Naive B cell (primary cell): ENCODE measurements at places on chromosomes 5 and 9. TPM values are rescaled to one million over a fixed set of nuclear protein-coding genes. Genes with fewer than 3 reads are reported as not detected.

DNA sequence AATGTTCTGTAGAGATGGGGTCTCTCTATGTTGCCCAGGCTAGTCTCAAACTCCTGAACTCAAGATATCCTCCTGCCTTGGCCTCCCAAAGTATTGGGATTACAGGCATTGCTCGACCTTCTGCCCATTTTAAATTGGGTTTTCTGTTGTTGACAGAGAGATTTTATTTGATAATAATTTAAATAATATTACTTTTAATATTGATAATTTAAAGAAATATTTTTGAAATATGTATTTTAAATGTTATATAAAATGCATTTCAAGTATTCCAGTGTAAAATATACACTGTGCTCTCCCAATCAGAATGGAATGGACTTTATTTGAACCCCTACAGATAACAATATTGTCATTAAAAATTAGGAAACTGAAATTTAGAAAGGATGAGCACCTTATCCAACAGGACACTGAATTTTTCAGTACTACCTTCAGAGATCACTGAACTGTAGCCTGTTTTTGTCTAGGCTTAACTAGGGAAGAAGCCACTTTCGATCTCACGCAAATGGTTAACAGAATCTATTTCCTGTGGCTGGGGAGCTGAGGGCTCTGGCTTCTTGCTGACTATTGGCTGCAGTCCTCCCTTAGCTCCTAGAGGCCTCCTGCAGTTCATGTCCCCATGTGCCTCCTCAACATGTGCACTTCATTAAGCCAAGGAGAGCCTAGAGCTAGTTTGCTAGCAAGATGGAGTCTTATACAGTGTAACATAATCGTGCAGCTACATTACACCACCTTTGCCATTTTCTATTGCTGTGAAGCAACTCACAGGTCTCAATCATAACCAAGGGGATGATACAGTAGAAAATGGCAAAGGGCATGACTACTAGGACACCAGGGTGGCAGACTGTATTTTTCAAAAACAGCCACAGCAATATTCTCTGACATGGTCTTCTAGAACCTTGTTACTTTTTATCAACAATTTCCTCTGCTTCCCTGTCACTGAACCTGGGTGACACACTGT, 150.0 kb downstream of the CDC42SE2 start:
- H3K27ac ChIP-seq = peak overlapping the region; percentile 78
- DNase-seq = no peak
- H3K4me1 ChIP-seq = peaks cover 33% of the 10 kb centered on the region
- H3K27me3 ChIP-seq = no peaks in the 10 kb centered on the region
- no peak overlapping the region for H3K4me3 ChIP-seq

DNA sequence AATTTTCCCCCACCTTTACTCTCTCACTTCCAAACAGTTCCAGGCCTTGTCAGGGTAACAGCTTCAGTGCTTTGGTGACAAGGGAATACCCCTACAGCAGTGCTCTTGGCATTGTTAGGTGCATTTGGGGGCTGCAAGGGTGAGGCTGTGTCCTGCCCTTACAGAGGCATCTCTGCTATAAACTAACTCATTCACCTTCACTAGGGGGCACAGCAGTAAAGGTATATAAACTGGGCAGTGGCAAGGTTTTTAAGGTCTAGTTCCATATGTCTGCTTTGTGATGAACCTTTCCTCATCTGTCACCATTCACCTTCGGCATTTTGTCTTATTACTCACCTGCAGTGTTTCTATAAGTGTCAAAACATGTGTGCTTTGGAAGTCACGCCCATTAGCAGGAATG, 79.1 kb upstream of the GPR151 start:
- H3K27me3 ChIP-seq = no peaks in the 10 kb centered on the region
- H3K36me3 ChIP-seq = no peaks in the 10 kb centered on the region
- H3K4me1 ChIP-seq = no peaks in the 10 kb centered on the region

The FOXD4L4 gene
- not detected for polyA plus RNA-seq

The HACD4 gene
- 7.2 TPM for polyA plus RNA-seq

The WNT8A gene
- polyA plus RNA-seq = not detected

DNA sequence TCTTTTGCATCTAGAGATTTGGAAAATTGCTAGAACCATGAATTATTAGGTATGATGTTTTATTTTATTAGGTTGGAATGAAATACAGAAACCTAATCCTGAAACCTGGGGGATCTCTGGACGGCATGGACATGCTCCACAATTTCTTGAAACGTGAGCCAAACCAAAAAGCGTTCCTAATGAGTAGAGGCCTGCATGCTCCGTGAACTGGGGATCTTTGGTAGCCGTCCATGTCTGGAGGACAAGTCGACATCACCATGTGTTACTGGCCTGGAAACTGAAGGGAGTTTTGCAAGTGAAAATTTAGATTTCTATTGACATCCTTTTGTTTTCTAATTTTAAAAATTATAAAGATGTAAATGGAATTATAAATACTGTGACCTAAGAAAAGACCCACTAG, 100.7 kb downstream of the NLN start:
- H3K27me3 ChIP-seq = no peaks in the 10 kb centered on the region
- H3K4me3 ChIP-seq = no peak overlapping the region
- no peak for DNase-seq
- H3K4me1 ChIP-seq = peaks cover 26% of the 10 kb centered on the region
- H3K27ac ChIP-seq = no peak overlapping the region
- H3K36me3 ChIP-seq = no peaks in the 10 kb centered on the region

DNA sequence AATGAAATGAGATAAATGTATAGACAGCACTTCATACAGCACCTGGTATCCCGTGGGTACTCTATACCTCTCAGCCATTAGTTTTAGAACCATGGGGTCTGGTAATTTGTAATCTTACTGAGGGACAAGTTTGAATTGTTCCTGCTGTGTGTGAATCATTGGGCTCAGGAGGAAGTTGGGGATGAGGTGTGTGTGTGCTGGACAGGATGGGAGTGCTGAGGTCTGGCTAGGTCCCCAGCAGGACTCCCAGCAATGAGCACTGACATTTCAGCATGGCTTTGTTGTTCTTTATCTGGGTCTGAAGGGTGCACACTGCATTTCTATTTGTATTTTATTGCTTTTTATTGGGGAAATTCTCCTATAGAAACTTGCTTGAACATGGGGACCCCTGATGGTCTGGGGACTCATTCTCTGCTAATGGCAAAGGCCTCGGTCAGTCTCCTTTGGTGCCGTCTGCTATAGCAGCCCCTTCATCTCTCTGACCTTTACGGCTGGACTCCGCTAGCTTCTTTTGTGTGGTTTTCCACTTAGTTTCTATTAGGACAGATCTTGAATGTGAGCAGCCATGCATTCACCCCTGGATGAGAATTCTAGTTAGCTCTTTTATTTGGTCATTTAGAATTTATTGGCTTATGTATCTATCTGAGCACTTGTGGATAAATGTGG, 98.1 kb downstream of the SREK1 start:
- H3K27ac ChIP-seq = no peak overlapping the region
- H3K4me1 ChIP-seq = no peaks in the 10 kb centered on the region
- H3K27me3 ChIP-seq = peaks cover 6% of the 10 kb centered on the region
- no peaks in the 10 kb centered on the region for H3K36me3 ChIP-seq
- no peak overlapping the region for H3K4me3 ChIP-seq

DNA sequence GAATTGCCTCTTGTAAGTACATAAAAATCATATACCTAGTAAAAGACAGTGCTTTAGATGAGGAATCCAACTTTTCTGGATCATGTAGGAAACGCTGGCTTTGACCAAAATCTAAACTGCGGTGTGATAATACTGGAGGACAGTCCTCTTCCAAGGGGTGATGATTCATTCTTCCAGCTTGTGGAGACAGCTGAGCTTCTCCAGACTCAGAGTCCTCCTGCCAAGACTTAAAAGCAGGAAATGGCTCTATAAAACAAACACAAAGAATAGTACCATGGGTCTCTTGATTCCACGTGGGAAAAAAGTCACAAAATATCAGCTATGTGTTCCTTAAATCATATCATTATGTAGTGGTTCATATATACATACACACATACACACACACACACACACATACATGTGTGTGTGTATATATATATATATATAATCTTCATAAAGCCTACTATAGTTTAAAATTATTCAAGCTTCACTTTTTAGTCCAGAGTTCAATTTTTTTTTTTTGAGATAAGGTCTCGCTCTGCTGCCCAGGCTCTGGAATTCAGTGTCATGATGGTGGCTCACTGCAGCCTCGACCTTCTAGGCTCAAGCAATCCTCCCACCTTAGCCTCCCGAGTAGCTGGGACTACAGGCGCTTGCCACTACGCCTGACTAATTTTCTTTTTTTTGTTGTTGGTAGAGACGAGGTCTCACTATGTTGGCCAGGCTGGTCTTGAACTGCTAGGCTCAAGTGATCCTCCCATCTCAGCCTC, 65.0 kb downstream of the PKD2L2 start:
- peaks cover 36% of the 10 kb centered on the region for H3K36me3 ChIP-seq
- no peak for DNase-seq
- no peaks in the 10 kb centered on the region for H3K27me3 ChIP-seq
- no peak overlapping the region for H3K27ac ChIP-seq
- H3K4me3 ChIP-seq = no peak overlapping the region

GRCh38 chr5:109479260-109479860, 69.6 kb upstream of the PJA2 start:
- no peaks in the 10 kb centered on the region for H3K36me3 ChIP-seq
- no peaks in the 10 kb centered on the region for H3K27me3 ChIP-seq
- no peak for DNase-seq
- peaks cover 9% of the 10 kb centered on the region for H3K4me1 ChIP-seq
- H3K27ac ChIP-seq = no peak overlapping the region

DNA sequence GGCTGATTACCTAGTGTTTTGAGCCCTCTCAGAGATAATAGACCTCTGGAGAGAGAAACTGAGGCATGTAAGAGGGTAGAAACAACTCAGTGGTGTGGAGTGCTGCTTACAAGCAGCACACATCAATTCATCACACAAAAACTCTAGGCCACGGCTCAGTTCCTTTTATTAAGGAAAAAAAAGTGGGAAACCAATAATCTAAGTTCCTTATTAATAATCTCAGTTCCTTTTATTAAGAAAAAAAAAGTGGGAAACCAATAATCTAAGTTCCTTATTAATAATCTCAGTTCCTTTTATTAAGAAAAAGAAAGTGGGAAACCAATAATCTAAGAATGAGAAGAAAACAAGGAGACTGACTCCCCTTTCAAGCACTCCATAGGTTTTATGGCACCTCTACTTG, 28.0 kb downstream of the TXNDC8 start:
- DNase-seq = no peak
- no peaks in the 10 kb centered on the region for H3K27me3 ChIP-seq
- H3K4me3 ChIP-seq = no peak overlapping the region
- H3K4me1 ChIP-seq = peaks cover 9% of the 10 kb centered on the region
- H3K36me3 ChIP-seq = peaks cover 5% of the 10 kb centered on the region

The TRPM3 gene
- not detected for polyA plus RNA-seq

The MAT2B gene
- polyA plus RNA-seq = 282 TPM

DNA sequence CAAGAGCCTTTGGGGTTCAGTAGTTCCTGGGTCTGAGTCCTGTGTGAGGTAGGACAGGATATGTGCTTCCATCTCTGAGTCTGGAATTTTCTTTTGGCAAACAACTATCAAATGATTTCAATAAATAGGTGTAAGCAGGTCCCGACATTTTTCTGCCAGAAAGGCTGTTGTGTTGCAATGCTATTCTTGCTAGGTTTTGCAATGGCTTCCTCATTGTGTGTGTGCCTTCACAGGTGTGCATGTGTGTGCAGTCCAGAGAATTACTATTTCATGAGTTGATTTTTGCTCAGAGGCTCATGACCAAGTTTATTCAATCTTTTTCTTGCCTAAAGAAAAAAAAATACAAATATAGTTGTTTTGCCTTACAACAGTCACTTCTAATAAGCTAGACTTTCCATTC, 64.5 kb upstream of the FRRS1L start:
- no peak overlapping the region for H3K27ac ChIP-seq
- H3K27me3 ChIP-seq = peaks cover 33% of the 10 kb centered on the region
- no peak for DNase-seq
- H3K36me3 ChIP-seq = no peaks in the 10 kb centered on the region

The ISOC1 gene
- polyA plus RNA-seq = 26.6 TPM

- peaks cover 15% of the 10 kb centered on the region for H3K4me1 ChIP-seq
- no peak overlapping the region for H3K27ac ChIP-seq
- H3K27me3 ChIP-seq = no peaks in the 10 kb centered on the region
- no peak for DNase-seq
- H3K36me3 ChIP-seq = peaks cover 19% of the 10 kb centered on the region
Observed at GRCh38 chr9:125440411-125440810, 178.8 kb downstream of the GAPVD1 start.

DNA sequence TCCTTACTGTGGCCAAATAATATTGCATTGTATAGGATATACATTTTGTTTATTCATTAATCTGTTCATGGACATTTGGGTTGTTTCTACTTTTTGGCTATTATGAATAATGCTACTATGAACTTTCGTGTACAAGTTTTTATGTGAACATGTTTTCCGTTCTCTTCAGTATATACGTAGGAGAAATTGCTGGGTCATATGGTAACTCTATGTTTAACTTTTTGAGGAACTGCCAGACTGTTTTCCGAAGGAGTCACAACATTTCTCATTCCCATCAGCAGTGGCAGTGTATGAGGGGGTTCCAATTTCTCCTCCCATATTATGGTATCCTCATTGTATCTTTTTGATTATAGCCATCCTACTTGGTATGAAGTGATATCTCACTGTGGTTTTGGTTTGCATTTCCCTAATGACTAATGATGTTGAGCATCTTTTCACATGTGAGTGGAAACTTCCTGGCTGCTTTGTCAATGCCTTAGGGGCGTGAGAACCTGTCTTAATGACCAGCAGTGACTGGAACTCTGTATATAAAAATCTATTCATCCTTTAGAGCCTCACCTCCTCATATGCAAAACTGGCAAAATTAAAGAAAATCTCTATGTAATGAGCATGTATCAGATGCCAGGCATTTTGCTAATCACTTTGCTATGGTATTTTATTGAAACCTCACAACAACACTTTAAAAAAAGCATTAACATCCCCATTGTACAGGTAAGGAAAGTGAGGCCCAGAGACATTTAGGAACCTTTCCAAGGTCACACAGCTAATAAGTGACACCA, 47.8 kb upstream of the TGFBR1 start:
- DNase-seq = no peak
- peak overlapping the region; percentile 2 for H3K27ac ChIP-seq
- no peaks in the 10 kb centered on the region for H3K27me3 ChIP-seq
- H3K4me1 ChIP-seq = peaks cover 66% of the 10 kb centered on the region
- no peaks in the 10 kb centered on the region for H3K36me3 ChIP-seq

- peaks cover 16% of the 10 kb centered on the region for H3K36me3 ChIP-seq
- H3K27ac ChIP-seq = no peak overlapping the region
- H3K27me3 ChIP-seq = no peaks in the 10 kb centered on the region
- DNase-seq = no peak
- no peak overlapping the region for H3K4me3 ChIP-seq
Observed at GRCh38 chr5:10590226-10590999, 26.5 kb downstream of the ANKRD33B start.

- DNase-seq = no peak
- no peak overlapping the region for H3K27ac ChIP-seq
- H3K4me3 ChIP-seq = no peak overlapping the region
- no peaks in the 10 kb centered on the region for H3K36me3 ChIP-seq
- no peaks in the 10 kb centered on the region for H3K27me3 ChIP-seq
- no peaks in the 10 kb centered on the region for H3K4me1 ChIP-seq
Observed at GRCh38 chr5:99587983-99588382, 659.2 kb upstream of the CHD1 start.

The HMMR gene
- polyA plus RNA-seq = 0.39 TPM

The PCDHA10 gene
- polyA plus RNA-seq = not detected
